ENCODE measurements at places on chromosomes 13 and 19.

DNA sequence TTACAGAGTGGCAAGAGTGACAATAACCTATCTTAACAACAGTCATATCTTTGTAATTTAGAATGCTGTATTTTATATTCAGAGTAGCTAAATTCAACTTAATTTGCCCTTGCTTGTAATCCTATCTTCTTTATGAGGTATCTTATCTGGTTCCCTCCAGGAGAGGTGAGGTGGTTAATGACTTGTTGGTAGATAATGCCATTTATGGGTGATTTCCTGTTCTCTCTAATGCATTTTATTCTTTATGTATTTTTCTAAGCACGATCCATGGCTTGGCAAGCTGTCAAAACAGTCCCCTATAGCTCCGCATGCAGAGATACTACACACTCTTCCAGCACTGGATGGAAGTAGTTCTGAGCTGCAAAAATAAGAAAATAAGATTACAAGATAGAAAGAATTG lies 267.9 kb downstream of the LMO7 start:
- DNase-seq, result no peak

GRCh38 chr19:15631817-15632216 lies 8.9 kb upstream of the CYP4F3 start:
- peak; percentile 43 for DNase-seq

DNA sequence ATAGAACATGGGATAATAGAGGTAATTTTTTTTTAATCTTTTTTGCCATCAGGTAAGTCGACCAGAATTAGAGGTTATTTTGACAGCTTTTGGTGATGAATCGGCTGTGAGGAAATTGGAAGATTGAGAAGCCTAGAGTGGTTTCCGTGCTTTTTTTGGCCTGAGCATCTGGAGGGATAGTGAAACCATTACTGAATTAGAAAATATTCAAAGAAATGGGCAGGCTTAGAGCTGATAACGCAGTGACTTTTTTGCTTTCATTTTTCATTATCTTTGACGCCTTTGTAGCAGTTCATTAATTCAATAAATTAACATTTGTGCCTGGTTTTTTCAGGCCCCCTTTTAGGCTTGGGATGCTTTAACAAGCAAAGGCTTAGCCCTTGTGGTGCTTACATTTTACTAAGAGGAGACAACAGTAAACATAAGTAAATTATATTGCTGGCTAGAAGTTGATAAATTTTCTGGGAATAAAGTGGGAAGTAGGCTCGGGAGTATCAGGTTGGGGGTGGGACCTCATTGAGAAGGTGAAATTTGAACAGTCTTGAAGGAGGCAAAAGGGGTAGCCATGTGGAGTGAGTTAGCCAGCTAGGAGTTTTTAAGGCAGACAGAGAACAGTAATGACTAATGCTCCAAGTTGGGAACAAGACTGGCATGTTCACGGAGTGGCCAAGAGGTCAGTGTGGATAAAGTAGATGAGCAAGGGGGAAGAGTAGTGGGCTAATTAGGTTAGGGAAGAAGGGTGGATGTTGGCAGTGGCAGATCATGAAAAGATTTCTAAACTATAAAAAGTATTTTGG lies 36.5 kb downstream of the GTF2F2 start:
- DNase-seq, result no peak

DNA sequence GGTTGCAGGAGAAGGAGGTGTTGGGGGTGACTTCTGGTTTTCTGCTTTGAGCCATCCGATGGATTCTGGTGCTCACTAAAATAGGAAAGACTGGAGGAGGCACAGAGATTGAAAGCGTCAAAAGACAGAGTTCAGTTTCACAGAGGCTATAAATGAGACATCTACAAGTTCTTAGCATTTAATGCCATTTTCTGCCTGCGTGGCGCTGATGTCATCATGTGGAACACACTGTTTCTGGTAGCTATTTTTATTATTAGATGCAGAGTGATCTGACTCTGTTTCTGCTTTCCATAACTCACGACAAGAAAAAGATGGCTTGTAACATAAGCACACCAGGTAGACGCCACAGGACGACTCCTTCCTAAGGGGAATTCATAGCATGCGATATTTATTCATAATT lies 3.3 kb upstream of the SLC39A3 start:
- DNase-seq, result no peak

DNA sequence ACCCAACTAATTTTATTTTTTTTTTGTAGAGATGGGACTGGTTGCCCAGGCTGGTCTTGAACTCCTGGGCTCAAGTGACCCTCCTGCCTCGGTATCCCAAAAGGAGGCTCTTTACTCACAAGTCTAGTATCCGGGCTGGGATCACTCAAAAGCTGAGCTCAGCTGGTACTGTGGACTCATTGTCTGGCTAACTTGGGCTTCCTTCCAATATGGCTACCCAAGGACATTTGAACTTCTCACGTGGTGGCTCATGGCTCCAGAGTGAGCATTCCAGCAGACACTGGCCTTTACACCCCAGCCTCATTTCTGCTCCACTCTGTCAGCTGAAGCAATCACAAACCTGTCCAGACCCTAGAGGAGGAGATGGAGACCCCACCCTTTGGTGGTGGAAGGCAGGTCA lies 28.9 kb downstream of the HPN start:
- no peak for DNase-seq

- peak; percentile 40 for DNase-seq
Observed at GRCh38 chr19:2636897-2637683, 65.4 kb downstream of the GNG7 start.

GRCh38 chr19:5091018-5091683 lies 122.2 kb downstream of the KDM4B start:
- DNase-seq, result no peak

DNA sequence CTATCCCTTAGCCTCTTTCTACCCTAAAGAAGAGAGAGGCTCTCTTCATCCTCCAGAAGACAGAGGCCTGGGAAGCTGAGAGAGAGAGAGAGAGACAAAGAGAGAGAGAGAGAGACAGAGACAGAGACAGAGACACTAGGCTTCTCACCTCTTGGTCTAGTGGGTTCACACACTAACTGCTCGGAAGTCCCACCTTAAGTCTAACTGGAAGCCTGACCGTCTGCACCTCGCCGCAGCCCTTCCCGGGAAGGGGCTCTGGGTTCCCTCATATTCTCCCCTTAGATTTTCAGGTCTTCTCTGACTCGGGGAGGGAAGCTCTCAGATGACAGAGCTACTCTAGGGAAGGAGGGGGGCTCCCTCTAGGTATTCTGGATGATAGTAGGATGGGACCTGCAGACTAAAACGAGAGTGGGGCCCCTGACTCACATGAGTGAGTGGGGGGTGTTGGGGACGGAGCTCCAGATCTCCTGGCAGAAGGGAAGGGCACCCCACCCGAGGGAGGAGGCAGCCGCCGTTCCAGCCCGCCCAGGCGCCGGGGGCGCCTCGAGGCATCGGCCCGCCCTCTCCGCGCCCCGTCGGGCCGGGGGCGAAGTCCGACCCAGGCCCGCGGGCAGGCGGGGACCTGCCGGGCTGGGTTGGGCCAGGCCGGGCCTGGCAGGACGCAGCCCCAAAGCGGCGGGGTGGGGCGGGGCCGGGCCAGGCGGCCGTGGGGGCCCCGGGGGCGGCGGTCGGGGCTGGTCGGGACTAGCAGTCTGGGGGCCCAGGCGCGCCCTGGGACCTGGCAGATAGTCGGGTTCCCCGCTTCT lies 2.0 kb upstream of the JUNB start:
- DNase-seq, result no peak

DNA sequence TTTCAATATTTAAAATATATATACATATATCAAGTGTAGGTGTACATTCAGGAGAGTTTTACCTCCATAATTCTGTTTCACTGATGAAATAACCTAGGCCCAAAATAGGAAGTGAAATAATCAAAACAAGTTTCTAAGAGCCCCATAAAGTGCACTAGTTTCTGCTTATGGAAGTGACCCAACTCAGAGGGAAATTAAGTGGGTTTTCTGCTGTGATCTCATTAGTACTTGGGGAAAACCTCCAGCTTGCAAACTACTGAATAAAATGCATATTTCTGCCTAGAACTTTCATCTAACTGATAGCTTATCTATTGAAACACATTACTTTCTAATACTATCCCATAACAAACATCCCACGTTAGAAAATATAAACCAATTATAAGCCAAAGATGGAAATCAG lies 45.4 kb upstream of the MIR17HG start:
- no peak for DNase-seq

DNA sequence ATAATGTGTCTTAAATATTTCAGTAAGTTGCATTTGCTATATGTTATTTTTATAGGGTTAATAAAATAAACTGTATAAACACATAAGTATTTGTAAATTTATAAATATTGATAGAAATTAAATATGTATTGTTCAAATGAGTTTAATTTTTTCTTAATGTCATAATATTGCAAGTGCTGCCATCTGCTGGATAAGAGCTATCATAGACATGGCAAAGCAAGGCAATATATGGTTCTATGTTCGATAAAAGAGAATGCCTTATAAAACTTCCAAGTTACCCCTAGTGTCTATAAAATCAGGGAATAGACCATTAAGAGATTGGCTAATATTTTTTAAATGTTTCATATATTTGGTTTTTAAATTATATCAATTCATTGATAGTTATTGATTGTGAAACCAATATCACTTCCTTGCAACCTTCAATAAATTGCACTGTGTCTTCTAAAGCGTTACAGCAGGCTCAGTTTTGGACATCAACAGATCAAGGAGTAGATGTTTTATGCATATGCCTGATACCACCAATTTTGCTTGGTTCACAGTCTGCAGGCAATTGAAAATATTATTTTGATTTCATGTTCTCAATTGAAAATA lies 29.0 kb upstream of the SLITRK6 start:
- peak; percentile 53 for DNase-seq

DNA sequence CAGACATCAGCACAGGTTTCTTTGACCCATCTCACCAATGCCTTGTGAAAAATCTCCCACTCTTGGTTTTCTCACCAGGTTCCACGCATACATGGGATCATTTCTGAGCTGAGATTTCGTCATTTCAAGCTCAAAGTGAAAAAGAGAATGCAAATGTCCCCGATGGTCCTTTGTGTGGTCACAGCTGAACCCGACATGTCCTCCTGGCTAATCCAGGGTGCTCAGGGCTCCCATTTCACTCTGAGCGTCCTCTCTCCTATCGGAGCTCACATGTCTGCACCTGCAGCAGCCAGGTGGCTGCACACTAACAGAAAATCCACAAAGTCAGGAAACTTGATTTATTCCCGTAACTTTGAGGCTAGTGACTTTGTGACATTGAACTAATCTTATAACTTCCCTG lies 9.3 kb upstream of the CEACAM3 start:
- no peak for DNase-seq

DNA sequence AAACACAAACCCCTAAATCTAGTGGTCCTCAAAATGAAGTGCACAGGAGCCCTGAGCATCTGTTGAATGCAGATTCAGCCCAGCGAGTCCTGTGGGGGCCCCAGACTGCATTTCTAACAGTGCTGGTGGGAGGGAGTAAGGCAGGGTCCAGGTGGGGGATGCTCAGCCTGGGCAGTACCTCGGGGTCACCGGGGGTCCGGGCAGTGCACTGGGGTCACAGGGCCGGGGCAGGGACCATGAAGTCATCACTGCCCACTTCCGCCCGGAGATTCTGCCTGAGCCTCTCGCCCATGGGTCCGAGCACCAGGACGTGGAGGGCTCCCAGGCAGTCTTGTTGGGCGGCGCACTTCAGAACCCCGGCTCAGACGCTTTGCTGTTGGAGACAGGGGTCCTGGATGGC lies 838 bp upstream of the ATP4B start:
- no peak for DNase-seq

GRCh38 chr19:11261971-11262839 lies at the start of gene DOCK6:
Gene DOCK6, minus strand, starts transcription at chr19:11262524. Its CDS starts 84 bp downstream, at chr19:11262440.
- DNase-seq, result no peak

DNA sequence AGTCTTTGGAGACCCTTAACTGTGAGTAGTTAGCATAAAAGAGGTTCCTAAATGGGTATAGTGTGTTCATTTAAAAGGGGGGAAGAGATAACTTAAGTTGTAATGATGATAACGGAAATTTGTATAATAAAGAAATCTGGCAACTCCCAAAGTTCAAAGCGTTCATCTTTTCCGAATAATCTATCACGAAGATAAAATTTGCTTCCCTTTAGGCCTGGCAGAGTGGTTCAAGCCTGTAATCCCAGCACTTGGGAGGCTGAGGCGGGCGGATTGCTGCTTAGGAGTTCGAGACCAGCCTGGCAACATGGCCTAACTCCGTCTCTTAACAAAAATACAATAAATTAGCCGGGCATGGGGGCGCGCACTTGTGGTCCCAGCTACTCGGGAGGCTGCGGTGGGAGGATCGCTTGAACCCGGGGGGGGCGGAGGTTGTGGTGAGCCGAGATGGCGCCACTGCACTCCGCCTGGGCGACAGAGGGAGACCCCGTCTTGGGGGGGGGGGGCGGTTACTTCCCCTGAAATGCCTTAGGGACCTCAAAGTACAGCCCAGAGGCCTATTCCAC lies 934 bp downstream of the N4BP2L2 start:
- DNase-seq, result no peak

GRCh38 chr19:11848200-11848593 lies 329 bp upstream of the ZNF439 start:
- DNase-seq, result no peak

- DNase-seq, result no peak
Observed at GRCh38 chr19:17522988-17523872, 11.8 kb downstream of the PGLS start.

- DNase-seq, result peak; percentile 37
Observed at GRCh38 chr13:25214491-25215252, 42.6 kb upstream of the AMER2 start.

GRCh38 chr13:84029396-84029795 lies 147.1 kb upstream of the SLITRK1 start:
- DNase-seq, result no peak

- no peak for DNase-seq
Observed at GRCh38 chr13:30725326-30726085, 9.8 kb upstream of the ALOX5AP start.
